CD14-positive monocyte (primary cell): ENCODE measurements at places on chromosomes 2 and 18. TPM values are rescaled to one million over a fixed set of nuclear protein-coding genes. Genes with fewer than 3 reads are reported as not detected.
A peak's percentile ranks its signal among the peaks of the same experiment; 100 is the strongest.

- DNase-seq = no peak
These were observed 254.4 kb downstream of the ETAA1 start for GRCh38 chr2:67651565-67651964.

DNA sequence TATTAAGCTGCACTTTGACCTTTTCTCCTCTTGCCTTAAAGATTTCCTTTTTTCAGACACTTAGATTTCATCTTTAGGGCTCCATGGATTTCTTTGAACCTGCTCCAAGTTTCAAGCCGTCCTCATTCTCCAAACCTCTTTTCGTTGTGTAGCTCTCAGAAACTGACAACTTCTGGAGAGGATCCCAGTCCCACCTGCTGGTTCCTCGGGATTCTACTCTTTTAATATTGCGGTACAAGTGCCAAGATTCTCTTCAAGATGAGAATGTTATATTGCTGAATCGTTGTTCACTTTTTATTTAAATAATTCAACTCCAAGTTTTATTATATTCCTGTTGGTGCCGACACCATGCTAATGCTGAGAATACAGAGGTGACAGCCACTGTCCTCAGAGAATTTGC is 141.1 kb downstream of the CDH20 start:
- DNase-seq = no peak

- DNase-seq = no peak
These were observed 13.5 kb upstream of the GPR55 start for GRCh38 chr2:230938516-230939065.

DNA sequence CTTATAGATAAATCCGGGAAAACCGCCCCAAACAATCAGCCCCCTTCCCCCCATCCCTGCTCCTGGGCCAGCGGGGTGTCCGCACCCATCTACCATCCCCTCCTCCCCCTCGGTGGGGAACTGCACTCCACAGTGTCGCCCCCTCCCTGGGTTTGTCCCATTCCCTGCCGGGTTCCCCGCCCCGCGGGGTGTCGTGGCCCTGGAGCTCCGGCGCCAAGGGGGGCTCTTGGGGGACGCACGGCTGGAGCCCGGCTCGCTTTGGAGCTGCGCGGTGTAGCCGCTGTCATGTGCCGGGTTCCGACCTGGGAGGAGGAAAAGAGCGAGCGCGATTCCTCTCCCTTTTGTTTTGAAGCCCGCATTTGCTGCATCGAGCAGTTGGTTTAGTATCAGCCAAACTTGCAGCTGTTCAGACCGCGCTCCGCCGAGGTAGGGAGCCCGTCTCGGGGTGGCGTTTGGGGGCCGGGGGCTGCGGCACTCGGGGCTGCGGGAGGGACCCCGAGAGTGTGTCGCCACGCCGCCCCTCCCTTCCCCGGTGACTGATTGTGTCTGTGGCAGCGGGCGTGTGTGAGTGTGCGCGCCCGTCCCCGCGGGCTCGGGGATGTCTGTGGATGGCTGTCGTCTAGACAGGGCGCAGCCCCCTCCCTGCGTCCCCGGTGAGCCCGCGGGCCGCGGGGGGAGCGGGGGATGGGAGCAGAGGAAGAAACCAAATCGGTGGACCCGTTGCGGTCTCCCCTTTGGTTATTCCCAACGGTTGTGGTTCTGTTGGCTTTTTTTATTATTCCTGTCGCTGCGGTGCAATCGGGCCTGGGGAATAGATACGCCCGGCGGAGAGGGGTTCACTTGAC is 797 bp downstream of the CTIF start:
- DNase-seq = no peak

DNA sequence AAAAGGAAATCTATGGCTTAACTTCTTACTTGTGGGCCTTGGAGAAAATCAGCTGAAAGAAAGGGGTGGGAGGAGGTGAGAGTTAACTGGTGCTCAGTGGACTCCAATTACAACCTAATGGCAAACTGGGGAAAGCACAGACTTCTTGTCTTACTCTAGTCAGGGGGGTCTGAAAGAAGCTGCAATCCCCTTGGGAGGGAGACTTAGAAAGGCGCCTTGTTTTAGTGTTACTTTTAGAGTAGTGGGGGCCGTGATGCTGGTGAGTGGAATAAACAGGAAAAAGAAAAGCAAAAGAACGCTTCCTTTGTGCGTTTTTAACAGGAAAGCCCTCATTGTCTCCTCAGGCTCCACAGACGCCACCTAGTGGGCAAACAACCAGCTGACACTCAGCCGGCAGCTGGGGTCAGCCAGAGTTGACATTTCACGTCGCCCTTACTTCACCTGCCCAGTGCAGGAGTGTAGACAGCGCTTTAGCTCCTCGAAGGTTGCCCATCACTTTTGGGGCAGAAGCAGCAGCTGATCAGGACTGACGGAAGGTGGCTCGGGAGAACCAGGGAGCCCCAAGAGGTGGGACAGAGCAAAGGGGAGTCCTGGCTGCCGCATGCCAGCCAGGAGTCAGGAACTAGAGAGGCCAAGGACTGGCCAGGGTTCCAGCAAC is 55.9 kb upstream of the GORASP2 start:
- peak; percentile 47 for DNase-seq

GRCh38 chr2:43280994-43281393 is 54.6 kb upstream of the ZFP36L2 start:
- DNase-seq = no peak

GRCh38 chr2:170498619-170499018 is 216.5 kb upstream of the SP5 start:
- no peak for DNase-seq

DNA sequence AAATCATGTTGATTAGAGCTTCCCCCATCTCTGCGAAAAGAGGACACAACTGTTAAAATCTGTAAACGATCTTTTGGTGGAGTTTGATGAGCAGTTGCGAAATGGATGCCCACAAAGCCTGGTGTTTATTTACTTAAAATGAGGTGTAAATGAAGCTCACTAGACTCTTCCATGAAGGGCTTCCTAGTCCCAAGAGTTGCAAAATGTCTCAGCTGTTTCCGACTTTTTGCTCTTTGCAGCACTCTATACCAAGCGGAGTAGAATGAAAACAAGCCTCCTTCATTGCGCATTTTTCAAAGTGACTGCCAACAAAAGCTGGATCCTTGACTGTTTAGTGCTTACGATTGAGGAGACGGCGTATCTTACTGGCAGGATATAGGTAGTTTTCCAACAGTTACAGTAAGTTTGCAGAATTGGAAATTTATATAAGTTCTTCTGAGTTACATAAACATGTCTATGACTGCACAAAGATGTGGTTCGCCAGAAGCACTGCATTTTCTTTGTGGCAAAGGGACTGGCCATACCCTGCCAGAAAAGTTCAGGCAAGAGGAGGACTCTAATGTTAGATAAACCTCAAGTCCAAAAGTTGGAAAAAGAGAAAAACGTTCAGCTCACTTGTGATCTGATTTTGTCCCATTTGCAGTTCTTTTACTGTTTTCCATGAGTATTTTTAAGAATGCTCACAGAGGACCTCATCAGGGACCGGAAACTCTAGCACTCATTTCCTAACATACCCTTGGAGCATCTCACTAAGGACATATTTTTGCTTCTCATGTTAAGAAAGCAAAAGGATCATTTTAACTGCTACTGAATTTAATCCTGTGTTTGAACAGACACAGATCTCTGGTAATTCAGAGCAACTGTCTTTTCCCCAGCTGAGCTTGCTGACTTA is 42.7 kb downstream of the COLEC12 start:
- no peak for DNase-seq

DNA sequence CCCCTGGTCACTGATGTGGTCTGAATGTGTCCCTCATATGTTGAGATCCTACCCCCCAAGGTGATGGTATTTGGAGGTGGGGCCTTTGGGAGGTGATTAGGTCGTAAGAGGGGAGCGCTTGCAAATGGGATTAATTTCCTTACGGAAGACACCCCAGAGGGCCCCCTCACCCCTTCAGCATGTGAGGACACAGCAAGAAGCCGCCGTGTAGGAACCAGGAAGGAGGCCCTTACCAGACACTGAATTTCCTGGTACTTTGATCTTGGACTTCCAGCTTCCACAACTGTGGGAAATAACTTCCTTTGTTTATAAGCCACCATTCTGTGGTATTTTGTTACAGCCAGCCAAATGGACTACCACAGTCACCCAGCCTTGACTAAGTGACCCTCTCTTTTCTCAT is 35.9 kb downstream of the NCK2 start:
- DNase-seq = no peak

GRCh38 chr2:182381225-182381624 is 45.6 kb downstream of the PDE1A start:
- no peak for DNase-seq

DNA sequence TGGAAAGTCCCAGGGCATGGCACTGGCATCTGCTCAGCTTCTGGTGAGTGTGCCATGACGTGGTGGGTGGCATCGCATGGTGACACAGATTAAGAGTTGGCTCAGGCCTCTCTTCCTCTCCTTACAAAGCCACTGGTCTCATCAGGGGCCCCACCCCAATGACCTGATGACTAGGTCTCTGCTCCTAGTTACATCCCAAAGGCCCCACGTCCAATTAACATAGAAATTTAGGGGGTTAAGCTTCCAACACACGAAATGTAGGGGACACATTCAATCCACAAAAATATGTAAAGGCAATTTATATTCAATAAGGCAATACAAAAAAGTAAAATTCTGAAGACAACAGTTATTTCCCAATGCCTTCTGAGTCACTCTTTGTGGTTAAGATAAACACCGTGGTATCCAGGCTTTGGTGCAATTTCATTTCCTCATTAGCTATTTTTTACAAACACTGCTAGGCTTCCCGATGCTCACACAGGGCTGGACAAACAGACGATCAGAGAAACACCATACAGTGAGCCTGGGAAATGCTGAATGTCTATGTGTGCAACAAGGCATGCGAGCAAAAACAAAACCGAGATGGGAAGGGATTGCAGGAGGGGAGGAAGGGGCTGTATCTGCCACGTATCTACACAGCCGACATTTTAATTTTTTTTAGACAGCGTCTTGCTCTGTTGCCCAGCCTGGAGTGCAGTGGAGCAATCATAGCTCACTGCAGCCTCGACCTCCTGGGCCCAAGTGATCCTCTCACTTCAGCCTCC is 67.2 kb downstream of the MBP start:
- peak; percentile 99 for DNase-seq

The LRRTM4 gene
- not detected for polyA plus RNA-seq

The AKAIN1 gene
- polyA plus RNA-seq = not detected in 2 replicates

The C2orf80 gene
- polyA plus RNA-seq = not detected

The GCA gene
- polyA plus RNA-seq = 113 and 129 TPM in 2 replicates

The ADAM23 gene
- polyA plus RNA-seq = 0.03 TPM in 1 of 2 replicates, not detected in the other

The RSAD2 gene
- polyA plus RNA-seq = 12.6 TPM

The PMS1 gene
- polyA plus RNA-seq = 3.7 and 5.7 TPM in 2 replicates
